Daoy (cell line): ENCODE measurements at places on chromosomes 7 and 10. TPM values are rescaled to one million over a fixed set of nuclear protein-coding genes. Genes with fewer than 3 reads are reported as not detected.

GRCh38 chr10:75779276-75779675, 347.9 kb downstream of the LRMDA start:
- no peak for DNase-seq

Gene FHIP2A
- 5.0 and 5.9 TPM in 2 replicates for total RNA-seq

Gene C10orf67
- total RNA-seq: not detected in 2 replicates

DNA sequence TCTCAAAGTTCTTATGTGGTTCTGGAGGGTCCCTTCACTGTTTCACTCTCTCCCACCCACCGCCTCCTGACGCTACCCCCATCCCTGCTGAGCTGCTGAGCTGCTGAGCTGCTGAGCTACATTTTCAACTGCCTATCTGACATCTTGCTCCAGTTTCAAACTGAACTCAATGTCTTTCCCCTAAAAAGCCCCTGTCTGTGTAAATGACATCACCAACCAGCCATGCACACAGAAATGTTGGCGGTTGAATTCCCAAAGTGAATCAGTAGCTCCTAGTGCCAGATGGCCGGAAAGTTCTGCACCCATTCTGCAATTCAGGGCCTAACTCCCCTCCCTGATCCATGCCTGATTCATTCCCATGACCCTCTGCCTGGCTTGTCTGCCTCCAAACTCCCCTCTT, 71.2 kb downstream of the WNT2 start:
- peak; percentile 88 for DNase-seq

Gene OR2A1
- total RNA-seq: 0.17 TPM in 1 of 2 replicates, not detected in the other

- no peak for DNase-seq
Observed at GRCh38 chr10:1396297-1396635, 340.1 kb downstream of the WDR37 start.
